Kidney glomerular epithelial cell (primary cell): ENCODE measurements at places on chromosomes 5 and 9.

- no peak for DNase-seq
These were observed 148.1 kb upstream of the TRPC7 start for GRCh38 chr5:136513430-136513829.

- no peak for DNase-seq
These were observed 99.8 kb downstream of the TAF11L14 start for GRCh38 chr5:17734011-17734410.

- DNase-seq = no peak
These were observed 19.7 kb downstream of the COL5A1 start for GRCh38 chr9:134661299-134661698.

DNA sequence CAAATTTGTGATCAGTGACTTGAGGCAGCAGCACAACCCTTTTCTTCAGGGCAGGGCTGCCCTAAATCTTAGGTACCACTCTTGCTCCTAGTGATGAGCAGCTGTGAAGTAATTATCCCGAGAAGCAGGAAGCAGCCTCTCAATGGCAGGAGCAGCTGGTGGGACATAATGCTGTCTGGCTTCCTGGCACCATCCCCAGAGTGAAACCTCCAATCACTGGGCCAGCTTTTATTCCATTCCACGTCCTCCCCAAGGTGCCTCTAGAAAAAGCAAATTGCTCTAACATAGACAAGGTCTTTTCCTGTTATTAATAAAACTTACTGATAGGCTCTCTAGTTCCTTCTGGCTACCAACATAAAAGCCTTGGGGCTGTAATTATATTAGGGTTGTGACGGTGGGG lies 154.0 kb downstream of the FRMD3 start:
- DNase-seq = no peak

DNA sequence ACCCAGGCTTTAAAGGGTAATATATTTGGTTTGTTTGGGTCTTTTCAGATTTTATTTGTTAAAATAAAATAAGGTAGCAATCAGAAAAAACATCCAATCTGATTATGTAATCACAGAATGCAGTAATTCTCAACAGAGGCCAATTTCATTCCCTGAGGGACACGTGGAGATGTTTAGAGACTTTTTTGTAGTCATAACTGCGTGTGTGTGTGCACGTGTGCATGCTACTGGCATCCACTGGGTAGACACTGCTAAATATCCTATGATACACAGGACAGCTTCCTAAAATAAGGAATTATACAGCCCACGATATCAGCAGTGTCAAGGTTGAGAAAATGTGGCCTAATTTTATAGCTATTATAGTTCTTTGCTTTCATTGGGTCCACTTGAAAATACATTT lies 180.8 kb upstream of the KLF9 start:
- DNase-seq = no peak

DNA sequence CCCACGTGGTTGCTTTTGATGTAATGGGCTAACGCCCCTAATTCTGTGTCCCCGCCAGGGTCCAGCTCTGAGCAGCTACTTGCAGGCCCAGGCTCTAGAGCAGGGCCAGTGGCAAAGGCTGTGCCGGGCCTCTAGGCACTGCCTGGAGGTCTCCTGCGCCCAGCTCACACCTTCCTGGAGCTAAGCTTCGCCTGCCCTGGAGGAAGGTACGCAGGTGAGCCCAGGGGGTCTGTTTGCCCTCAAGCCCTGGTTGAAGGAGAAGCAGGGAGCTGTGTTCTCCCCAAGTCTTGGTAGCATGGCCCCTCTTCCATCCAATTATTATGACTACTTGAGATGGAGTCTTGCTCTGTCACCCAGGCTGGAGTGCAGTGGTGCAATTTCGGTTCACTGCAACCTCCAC lies 5.2 kb upstream of the LMX1B start:
- no peak for DNase-seq
